Kidney tubule cell (primary cell): ENCODE measurements at places on chromosomes 4 and X.
A peak's percentile ranks its signal among the peaks of the same experiment; 100 is the strongest.

DNA sequence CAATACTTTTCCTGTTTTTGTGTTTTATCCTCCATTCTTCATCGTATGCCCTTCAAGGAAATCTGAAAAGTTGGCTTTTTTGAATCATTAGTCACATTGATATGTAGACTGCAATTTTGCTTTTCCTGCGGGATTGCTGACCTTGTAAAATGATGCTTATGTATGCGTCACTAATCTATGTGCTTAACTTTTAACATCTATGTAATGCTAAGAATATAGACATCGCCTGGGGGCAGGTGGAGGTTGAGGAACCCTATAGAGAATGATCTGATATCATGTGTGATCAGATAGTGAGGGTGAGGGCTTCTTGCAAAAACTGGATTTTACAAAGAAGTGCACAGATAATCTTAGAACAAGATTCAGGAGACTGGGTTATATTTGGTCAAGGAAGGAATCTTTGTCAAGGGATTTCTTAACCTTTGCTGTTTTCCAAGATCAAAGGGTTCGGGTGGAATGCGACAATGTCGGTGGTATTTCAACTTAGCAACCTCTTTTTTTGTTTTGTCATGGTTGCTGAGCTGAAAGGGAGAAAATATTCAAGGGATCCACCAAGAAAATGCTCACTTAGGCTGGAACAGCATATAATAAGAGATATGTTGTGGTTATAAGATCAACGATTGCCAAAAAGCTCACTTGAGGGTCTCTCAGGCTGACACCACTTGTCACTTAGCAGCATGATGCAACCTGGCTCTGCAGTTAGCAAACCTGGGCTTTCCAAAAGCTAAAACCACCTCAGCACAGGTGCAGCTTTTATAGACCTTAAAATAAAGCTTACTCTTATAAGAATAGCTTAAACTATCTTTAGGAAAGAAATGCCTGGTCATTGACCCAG, 70.6 kb upstream of the PUDP start:
- no peak for DNase-seq

DNA sequence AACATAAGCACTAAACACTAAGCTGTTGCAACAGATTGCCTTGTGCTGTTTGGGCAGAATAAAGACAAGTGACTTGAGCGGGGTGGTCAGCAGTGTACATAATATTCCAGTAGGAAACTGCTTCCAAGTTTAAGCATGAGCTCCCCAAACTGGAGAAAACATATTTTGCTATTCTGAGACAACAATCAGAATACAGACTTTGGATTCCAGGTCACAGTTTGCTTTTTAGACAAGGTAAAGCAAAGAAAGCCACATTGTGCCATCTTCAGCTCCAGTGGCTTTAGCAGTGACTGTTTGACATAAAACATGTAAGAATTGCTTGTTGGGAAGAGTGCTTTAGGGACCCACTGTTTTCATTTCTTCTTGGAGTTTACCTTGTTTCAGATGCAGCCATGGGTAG, 136.0 kb downstream of the FNIP2 start:
- no peak for DNase-seq

DNA sequence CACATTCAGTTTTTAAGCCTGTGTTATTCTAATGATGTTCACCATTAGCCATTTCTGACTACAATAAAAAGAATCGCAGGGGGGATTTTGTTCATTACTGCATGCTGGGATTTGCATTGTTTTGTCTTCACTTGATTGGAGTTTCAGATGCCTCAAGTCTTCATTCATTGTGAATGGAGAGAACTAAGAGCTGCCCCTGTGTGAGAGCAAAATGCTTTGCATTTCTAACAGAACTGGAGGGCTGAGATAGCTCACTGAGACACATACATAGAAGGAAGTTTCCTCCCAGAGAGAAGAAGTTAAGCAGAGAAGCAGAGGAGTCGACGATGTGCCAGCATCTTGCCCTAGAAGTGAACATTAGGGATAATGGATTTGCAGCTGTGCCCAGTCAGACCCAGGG, 113.5 kb upstream of the GATB start:
- no peak for DNase-seq

DNA sequence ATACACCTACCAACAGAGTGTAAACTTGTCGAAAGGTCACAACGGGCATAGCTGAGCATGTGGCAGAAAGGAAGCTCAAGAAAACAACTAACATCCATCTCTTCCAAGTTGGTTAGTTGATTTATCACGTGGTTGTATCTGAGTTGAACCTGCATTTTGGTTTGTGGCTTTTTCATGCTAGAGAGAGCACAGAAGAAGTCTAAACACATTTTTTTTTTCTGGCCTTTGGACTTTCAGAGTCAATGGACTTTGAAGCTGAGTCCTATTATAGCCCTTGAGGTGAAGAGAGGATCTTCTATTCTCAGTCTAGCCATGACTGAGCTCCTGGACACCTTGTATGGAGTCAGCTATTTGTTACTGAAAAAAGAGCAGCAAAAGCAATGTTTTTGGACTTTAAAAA, 150.6 kb upstream of the TRPC5 start:
- DNase-seq: no peak

GRCh38 chr4:152162331-152162697, 373.6 kb downstream of the FBXW7 start:
- DNase-seq: no peak

DNA sequence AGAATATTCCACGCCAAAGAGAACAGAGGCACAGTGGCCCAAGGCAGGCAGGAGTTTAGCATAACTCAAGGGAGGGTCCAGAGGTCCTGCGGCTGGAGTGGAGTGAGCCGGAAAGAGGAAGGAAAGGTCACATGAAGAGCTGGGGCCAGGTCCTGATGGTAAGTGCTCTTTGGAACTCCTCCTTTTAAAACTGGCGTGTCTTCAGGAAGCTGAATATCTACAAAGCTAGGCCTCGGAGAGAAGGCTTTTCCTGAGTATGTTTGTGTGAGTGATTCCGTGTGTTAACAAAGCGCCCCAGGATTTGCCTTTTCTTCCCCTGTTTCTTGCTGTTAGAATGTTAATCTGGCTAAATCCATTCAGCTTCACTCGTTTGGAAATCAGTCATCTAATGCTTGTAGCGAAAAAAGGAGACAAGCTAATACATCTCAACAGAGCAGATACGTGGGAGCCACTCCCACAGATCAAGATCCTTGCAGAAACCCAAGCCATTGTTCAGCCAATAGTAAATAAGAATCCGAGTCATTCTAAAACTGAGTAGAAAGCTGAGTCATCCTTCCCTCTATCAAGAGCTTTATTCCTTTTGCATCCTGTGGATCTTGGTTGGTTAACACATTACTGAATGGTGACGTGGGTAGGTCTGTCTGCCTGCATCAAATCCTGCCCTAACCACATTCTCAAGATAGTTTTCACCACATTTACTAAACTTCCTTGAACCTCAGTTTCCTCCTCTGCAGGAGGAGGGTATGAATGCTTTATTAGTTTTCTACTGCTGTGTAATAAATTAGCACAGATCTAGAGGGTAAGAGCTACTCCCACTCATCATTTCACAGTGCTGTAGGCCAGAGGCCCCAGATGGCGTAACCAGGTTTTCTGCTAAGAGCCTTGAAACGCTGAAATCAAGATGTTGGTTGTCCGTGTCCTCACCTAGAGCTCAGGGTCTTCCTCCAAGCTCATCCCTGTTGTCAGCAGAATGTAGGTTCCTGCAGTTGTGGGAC, 43.2 kb upstream of the RBM47 start:
- peak; percentile 99 for DNase-seq

GRCh38 chrX:44036336-44036735, 63.1 kb upstream of the NDP start:
- peak; percentile 39 for DNase-seq

DNA sequence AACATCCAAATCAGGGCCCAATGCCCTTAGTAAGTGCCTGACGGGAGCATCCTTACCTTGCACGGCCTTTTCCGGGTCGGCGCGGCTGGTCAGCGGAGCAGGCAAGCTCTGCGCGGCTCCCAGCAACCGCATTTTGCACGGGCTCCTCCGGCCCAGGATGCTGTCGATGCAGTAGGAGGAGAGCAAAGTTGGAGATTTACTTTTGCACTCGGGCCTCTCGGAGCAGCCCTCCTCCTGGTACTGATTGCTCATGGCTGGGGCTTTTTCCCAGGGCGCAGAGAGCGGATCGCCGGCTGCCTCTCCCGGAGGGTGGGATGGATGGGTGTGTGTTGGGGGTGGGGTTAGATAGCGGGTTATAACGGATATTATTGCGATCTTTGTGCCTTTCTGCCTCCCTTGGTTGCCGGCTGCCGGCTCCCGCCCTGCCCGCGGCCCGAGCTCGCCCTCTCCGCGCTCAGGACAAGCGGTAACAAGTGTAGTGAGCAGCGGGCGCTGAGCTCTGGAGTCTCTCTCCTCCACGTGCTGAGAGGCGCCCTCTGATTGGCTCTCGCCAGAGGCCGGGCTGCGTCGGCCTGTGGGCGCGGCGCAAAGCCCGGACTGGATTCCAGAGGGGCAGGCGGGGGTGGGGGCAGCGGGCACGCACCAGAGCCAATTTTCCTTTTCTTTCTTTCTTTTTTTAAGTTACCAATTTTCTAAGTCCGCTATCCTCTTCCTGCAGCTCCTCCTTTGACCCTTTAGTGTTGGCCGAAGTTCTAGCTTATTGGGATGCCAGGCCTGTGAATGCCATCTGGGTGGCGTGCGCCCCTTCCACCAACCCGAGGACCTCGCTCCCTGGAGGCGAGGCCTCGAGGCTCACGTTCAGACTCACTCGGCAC, at the start of gene ARX:
ARX (minus strand) TSS at position 480 of the 875 bp plus-strand sequence; CDS start at position 252, 228 bp downstream.
- DNase-seq: peak; percentile 67

GRCh38 chr4:87304745-87305432, 17.8 kb downstream of the HSD17B13 start:
- no peak for DNase-seq

DNA sequence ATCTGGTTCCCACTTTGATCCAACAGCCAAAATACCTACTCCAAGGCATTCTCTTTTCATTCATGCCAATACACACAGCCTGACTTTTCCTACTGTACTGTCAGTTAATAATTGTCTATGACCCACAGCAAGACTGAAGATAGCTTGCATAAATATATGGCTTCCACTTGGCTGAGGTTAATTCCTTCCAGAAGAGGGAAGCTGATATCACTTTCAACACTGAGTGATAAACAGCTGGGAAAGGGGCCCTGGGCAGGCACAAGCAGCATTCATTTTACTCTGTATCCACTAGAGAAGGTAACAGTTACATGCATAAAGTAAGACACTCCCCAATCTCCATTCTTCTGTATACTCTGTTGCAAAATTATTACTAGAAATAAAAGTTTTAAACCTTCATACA, 200.2 kb upstream of the UGT8 start:
- DNase-seq: peak; percentile 60

GRCh38 chr4:65805936-65806335, 135.6 kb upstream of the EPHA5 start:
- DNase-seq: no peak

- DNase-seq: no peak
Measured at GRCh38 chrX:4314586-4314985, 601.1 kb upstream of the PRKX start.

DNA sequence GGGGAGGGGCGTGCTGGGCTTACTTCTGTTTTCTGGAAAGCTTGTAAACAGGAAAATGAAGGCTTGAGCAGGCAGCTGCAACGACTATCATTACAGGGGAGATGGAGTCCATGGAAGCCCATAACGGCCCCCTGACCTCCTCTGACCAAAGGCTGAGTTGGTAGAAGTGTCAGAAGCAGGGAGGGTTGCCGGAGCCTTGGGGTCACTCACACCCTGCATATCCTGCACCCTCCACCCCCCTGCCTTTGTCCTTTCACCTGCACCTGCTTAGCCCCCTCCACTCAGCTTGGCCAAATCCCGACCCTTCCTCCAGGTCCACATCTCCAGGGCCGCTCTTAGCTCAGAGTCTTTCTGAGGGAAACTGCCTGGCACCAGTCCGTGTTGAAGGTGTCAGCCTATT, 12.5 kb upstream of the MSX1 start:
- no peak for DNase-seq

DNA sequence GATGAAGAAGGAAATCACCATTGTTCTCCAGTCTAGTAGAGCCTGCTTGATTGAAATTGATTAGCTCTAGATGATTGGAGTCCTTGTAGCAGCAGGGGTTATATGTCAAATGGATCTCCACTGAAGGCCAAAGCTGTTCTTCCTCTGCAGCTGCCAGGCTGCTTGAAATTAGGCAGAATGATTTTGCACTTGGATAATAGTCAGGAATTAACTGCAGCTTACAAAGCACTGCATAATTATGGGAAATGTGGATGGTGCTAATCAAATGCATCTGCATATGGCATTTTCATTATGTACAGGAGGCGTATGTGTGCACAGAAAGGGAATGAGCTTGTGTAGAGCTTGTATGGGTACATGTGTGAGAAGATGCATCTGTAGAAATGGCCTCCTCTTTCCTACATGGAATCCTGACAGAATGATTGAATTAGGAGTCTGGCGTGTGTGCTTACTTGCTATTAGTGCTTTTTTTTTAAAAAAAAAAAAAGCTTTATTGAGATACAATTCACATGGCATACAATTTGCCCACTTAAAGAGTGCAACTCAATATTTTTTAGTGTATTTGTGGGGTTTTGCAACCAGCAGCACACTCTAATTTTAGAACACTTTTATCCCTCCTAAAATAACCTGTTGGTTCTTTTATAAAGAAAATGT, 65.9 kb downstream of the TMEM131L start:
- DNase-seq: no peak

DNA sequence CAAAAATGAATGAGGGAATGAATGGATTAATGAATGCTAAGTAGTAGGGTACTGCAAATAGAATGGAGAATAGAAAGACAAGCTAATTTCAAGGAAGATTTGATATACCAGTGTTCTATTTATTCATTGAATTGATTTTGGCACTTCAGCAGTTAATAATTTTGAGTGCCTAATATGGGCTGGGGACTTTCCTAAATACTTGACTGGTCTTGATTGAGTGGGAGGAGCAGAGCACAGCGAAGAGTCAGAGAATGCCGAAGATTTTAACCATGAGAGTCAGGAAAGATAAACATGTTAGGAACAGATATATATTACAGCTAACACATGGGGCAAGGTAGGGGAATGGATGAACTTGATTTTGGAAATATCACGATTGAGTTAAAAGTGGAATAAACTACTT, 10.6 kb downstream of the IL15 start:
- DNase-seq: peak; percentile 52

GRCh38 chrX:24332878-24333277, 19.0 kb upstream of the SUPT20HL2 start:
- no peak for DNase-seq

DNA sequence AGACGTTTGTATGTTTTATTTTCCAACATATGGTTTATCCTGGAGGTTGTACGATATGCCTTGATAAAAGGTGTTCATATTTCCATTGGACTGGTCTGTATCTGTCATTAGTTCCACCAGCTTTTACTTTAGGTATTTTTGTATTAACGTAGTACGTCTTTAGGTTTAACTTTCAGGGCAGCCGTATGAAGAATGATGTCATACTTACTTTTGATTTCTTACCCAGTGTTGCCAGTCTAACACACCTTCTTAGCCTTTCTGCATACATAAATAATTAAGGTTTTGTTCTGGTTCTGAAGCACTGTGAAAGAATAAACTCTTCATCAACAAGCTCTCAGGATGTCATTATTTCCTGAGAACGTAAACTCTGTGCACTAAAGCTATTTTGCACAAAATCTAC, 18.9 kb upstream of the NEIL3 start:
- no peak for DNase-seq

- DNase-seq: no peak
Measured at GRCh38 chr4:76060506-76060905, 14.0 kb upstream of the ART3 start.

- DNase-seq: peak; percentile 79
Measured at GRCh38 chr4:180664766-180665368, 1578.3 kb upstream of the TENM3 start.

- peak; percentile 25 for DNase-seq
Measured at GRCh38 chrX:38717871-38718270, 83.4 kb upstream of the MID1IP1 start.
